Esophagus muscularis mucosa (tissue), 4 donors: ENCODE measurements at places on chromosomes 7 and 10. TPM values are rescaled to one million over a fixed set of nuclear protein-coding genes. Genes with fewer than 3 reads are reported as not detected.

DNA sequence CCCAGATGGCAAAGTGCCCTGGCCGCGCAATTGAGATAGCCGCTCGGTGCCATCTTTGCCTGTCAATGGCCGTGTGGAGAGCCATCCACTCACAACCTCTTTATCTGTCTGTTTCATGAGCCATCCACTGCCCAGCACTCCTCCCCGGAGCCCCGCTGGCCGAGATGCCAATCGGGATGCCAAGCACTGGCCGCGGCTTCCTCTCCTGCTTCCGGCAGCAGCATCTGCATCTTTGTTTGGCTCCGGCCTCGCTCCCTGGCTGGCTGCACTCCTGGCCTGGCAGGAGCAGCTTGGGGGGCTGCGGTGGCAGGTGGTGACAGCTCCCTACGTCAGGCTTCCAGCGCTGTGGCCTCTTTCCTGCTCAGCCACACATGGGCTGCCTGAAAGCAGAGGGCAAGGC, 231.7 kb downstream of the USP6NL start:
- H3K4me3 ChIP-seq, result no peak overlapping the region
- no peaks in the 10 kb centered on the region for H3K4me1 ChIP-seq
- no peaks in the 10 kb centered on the region for H3K36me3 ChIP-seq
- no peak overlapping the region for H3K27ac ChIP-seq
- H3K27me3 ChIP-seq, result no peaks in the 10 kb centered on the region
- no peak for DNase-seq

- no peaks in the 10 kb centered on the region for H3K27me3 ChIP-seq
- H3K27ac ChIP-seq, result no peak overlapping the region
- DNase-seq, result no peak
- H3K4me1 ChIP-seq, result no peaks in the 10 kb centered on the region
- no peak overlapping the region for H3K4me3 ChIP-seq
These were observed 23.9 kb downstream of the KRIT1 start for GRCh38 chr7:92221766-92222165.

DNA sequence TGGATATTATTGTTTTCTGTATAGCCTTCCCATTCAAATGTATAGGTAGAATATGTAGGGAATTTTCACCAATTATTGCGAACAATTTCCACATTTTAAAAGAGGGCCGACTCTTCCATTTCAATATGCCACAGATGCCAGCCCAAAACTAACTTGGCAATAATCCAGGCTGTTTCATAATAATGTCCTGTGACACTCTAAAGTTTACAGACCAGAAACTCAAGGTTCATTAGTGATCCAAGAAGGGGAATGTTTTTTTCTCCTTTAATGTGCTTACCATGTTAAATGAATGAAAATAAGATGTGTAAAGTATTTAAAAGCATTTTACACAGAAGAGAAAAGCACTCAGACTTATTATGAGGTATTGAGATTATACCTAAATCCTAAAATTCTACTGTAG, 63.0 kb upstream of the FAM3C start:
- no peak overlapping the region for H3K27ac ChIP-seq
- no peaks in the 10 kb centered on the region for H3K4me1 ChIP-seq
- no peak for DNase-seq
- H3K4me3 ChIP-seq, result no peak overlapping the region
- no peaks in the 10 kb centered on the region for H3K27me3 ChIP-seq

- peak; percentile 95 for DNase-seq
- peak overlapping the region; percentile 34 for H3K4me3 ChIP-seq
- H3K36me3 ChIP-seq, result no peaks in the 10 kb centered on the region
- H3K27me3 ChIP-seq, result no peaks in the 10 kb centered on the region
These were observed 7.1 kb downstream of the BAG3 start for GRCh38 chr10:119658274-119658673.

DNA sequence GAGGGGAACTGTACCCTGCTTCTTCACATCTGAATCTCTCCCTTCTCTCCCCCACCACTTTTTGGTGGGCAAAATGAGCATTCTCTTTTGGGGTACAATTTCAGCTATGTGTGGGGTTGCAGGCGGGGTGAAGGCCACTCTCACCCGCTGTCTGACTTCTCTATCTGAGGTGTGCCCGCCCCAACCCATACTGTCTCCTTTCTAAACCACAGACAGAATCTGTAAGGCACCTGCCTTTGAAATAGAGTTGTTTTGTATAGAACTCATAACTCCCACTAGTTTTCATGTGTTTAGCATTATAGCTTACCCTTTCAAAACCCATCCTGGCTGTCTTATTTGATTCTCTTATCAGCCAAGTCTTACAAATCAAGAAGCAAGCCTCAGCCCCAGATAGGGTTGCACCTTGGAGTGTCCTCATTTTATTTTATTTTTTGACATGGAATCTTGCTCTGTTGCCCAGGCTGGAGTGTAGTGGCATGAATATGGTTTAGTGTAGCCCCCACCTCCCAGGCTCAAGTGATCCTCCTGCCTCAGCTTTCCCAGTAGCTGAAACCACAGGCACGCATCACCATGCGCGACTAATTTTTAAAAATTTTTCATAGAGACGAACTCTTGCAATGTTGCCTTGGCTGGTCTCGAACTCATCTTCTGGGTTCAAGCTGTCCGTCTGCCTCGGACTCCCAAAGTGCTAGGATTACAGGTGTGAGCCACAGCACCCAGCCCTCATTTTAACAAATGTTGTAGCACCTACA, 11.9 kb downstream of the TSPAN14 start:
- H3K27ac ChIP-seq, result peak overlapping the region; percentile 50
- H3K27me3 ChIP-seq, result no peaks in the 10 kb centered on the region
- H3K36me3 ChIP-seq, result peaks cover 16% of the 10 kb centered on the region
- DNase-seq, result no peak
- H3K4me1 ChIP-seq, result peaks cover 97% of the 10 kb centered on the region
- H3K4me3 ChIP-seq, result no peak overlapping the region

- H3K4me3 ChIP-seq, result no peak overlapping the region
- no peak for DNase-seq
- H3K36me3 ChIP-seq, result no peaks in the 10 kb centered on the region
- no peak overlapping the region for H3K27ac ChIP-seq
- no peaks in the 10 kb centered on the region for H3K4me1 ChIP-seq
These were observed 640.3 kb downstream of the NRG3 start for GRCh38 chr10:82515256-82515655.

GRCh38 chr7:27182861-27183681, 2.0 kb downstream of the HOXA11 start:
- H3K4me3 ChIP-seq, result no peak overlapping the region
- peaks cover 54% of the 10 kb centered on the region for H3K4me1 ChIP-seq
- H3K36me3 ChIP-seq, result no peaks in the 10 kb centered on the region

- DNase-seq, result no peak
- H3K36me3 ChIP-seq, result no peaks in the 10 kb centered on the region
- no peaks in the 10 kb centered on the region for H3K4me1 ChIP-seq
These were observed 86.8 kb upstream of the RSU1 start for GRCh38 chr10:16904049-16904448.

- H3K27ac ChIP-seq, result no peak overlapping the region
- no peaks in the 10 kb centered on the region for H3K4me1 ChIP-seq
- H3K4me3 ChIP-seq, result no peak overlapping the region
- H3K36me3 ChIP-seq, result no peaks in the 10 kb centered on the region
These were observed 142.0 kb downstream of the PTPRN2 start for GRCh38 chr7:158445421-158446175.

DNA sequence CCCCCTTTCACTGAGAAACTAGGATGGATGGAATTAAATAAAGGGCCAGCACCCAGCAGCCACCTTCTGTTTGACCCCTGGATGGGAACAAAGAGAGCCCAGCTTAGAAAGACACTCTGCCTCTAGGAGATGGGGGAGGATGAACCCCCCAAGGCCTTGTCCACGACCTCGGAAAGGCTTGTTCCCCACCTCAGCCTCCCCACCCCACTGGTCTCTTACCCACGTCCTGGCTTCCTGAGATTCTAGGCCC, 9.7 kb downstream of the ITPRIP start:
- DNase-seq, result no peak
- peaks cover 11% of the 10 kb centered on the region for H3K36me3 ChIP-seq
- peaks cover 100% of the 10 kb centered on the region for H3K4me1 ChIP-seq

DNA sequence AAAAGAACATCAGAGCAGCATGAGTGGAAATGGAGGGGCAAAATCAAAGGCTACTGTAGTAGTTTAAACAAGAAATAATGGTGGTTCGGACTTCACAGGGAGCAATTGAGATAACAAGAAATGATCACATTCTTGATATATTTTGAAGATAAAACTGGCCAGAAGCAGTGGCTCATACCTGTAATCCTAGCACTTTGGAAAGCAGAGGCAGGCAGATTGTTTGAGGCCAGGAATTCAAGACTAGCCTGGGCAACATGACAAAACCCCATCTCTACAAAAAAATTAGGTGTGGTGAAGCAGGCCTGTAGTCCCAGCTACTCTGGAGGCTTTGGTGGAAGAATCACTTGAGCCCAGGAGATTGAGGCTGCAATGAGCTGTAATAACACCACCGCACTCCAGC, 22.9 kb downstream of the EEF1AKMT2 start:
- peaks cover 21% of the 10 kb centered on the region for H3K36me3 ChIP-seq
- no peaks in the 10 kb centered on the region for H3K27me3 ChIP-seq
- no peak overlapping the region for H3K27ac ChIP-seq
- no peak overlapping the region for H3K4me3 ChIP-seq
- DNase-seq, result no peak

- H3K36me3 ChIP-seq, result no peaks in the 10 kb centered on the region
- H3K27me3 ChIP-seq, result no peaks in the 10 kb centered on the region
- no peak for DNase-seq
- H3K27ac ChIP-seq, result peak overlapping the region; percentile 34
- no peak overlapping the region for H3K4me3 ChIP-seq
These were observed 224.3 kb upstream of the IGFBP3 start for GRCh38 chr7:46145412-46145811.

DNA sequence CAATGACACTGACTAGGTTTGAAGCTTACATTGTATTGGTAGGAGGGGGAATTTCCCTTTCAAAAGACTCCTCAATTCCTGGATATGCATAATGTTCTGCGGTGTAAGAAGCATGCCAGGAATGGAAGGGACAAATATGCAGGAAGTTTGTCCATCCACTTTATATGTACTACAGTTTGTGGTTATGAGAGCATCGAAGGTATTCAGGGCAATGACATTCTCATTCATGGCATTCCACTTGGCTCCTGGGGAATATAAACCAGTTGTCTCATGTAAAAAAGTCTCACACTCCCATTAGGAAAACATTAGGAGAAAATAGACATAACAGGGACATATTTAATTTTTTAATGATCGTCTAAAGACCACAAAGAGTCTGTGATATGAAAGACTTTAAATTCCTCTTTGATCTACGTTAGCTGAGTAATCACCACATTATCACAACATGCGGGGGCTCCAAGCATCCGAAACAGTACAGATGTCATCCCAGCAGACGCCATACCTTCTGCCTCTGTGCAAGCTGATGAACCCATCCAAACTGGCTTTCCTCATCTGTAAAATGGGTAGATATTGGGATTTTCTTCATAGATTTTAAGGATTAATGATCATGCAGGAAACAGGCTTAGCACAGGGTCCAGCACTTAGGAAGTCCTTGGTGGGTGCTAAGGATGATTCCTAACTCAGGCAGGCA, 675.3 kb downstream of the INHBA start:
- H3K4me1 ChIP-seq, result no peaks in the 10 kb centered on the region
- DNase-seq, result peak; percentile 55
- no peak overlapping the region for H3K27ac ChIP-seq
- no peak overlapping the region for H3K4me3 ChIP-seq
- H3K27me3 ChIP-seq, result no peaks in the 10 kb centered on the region

GRCh38 chr10:121409466-121410104, 188.7 kb downstream of the FGFR2 start:
- H3K4me3 ChIP-seq, result no peak overlapping the region
- H3K27ac ChIP-seq, result no peak overlapping the region
- DNase-seq, result peak; percentile 53
- H3K27me3 ChIP-seq, result no peaks in the 10 kb centered on the region

DNA sequence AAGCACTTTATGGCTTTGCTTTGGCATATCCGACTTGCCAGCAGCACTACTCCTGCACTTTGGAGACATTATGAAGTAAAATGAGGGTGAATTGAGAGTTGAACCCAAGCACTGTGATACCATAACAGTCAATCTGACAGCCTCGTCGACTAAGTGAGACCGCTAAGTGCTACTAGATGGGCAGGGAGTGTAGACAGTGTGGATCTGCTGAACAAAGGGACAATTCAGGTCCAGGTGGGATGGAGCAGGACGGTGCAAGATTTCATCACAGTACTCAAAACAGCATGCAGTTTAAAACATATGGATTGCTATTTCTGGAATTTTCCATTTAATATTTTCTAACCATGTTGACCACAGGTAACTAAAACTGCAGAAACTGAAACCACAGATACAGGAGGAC, 20.8 kb upstream of the PRTFDC1 start:
- H3K36me3 ChIP-seq, result no peaks in the 10 kb centered on the region
- H3K27ac ChIP-seq, result no peak overlapping the region
- DNase-seq, result no peak
- no peak overlapping the region for H3K4me3 ChIP-seq
- no peaks in the 10 kb centered on the region for H3K27me3 ChIP-seq

GRCh38 chr10:131149586-131149985, 161.9 kb downstream of the TCERG1L start:
- no peak overlapping the region for H3K4me3 ChIP-seq
- H3K27ac ChIP-seq, result no peak overlapping the region

DNA sequence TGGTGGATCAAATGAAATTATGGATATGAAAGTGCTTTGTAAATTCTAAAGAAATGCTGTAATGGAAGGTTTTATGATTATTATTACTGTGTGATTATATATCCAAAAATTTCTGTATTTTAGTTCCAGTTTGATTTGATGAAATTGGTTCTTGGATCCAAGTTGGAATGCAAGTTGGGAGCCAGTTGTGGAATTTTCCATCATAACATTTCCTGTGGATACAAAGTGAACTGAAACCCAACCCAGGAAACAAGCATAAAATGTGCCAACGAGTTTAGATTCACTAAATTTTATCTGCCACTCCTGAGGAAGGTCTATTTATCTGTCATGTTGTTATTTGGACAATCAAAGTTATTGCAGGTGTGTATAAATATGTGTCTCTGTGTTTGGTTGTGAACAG, 131.4 kb upstream of the MDFIC start:
- H3K27me3 ChIP-seq, result no peaks in the 10 kb centered on the region
- no peaks in the 10 kb centered on the region for H3K4me1 ChIP-seq

DNA sequence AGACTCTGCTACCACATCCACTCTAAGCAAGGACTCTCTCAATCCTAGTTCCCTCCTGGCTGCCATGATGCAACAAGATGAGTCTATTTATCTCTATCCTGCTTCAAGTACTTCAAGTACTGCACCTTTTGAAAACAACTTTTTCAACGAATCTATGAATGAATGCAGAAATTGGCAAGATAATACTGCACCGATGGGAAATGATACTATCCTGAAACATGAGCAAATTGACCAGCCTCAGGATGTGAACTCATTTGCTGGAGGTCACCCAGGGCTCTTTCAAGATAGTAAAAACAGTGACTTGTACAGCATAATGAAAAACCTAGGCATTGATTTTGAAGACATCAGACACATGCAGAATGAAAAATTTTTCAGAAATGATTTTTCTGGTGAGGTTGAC, 40.7 kb downstream of the AHR start:
- no peak overlapping the region for H3K27ac ChIP-seq
- no peaks in the 10 kb centered on the region for H3K27me3 ChIP-seq
- H3K4me1 ChIP-seq, result peaks cover 24% of the 10 kb centered on the region
- no peak overlapping the region for H3K4me3 ChIP-seq

The KLF14 gene
- 0.26 TPM for total RNA-seq

The PLAC9 gene
- 37.5 TPM for total RNA-seq

The NPSR1 gene
- total RNA-seq, result not detected
